Activated CD8-positive, alpha-beta memory T cell treated with anti-CD3 and anti-CD28 coated beads, Interleukin-2, amount 10 ng/mL, durations not matched to agents 7 days and 5 days (primary cell): ENCODE measurements at places on chromosomes 12 and 14. TPM values are rescaled to one million over a fixed set of nuclear protein-coding genes. Genes with fewer than 3 reads are reported as not detected.
A peak's percentile ranks its signal among the peaks of the same experiment; 100 is the strongest.

Gene BATF
- 74.6 TPM for total RNA-seq

Gene CKAP4
- total RNA-seq: 3.7 TPM

Gene NEUROD4
- not detected for total RNA-seq

DNA sequence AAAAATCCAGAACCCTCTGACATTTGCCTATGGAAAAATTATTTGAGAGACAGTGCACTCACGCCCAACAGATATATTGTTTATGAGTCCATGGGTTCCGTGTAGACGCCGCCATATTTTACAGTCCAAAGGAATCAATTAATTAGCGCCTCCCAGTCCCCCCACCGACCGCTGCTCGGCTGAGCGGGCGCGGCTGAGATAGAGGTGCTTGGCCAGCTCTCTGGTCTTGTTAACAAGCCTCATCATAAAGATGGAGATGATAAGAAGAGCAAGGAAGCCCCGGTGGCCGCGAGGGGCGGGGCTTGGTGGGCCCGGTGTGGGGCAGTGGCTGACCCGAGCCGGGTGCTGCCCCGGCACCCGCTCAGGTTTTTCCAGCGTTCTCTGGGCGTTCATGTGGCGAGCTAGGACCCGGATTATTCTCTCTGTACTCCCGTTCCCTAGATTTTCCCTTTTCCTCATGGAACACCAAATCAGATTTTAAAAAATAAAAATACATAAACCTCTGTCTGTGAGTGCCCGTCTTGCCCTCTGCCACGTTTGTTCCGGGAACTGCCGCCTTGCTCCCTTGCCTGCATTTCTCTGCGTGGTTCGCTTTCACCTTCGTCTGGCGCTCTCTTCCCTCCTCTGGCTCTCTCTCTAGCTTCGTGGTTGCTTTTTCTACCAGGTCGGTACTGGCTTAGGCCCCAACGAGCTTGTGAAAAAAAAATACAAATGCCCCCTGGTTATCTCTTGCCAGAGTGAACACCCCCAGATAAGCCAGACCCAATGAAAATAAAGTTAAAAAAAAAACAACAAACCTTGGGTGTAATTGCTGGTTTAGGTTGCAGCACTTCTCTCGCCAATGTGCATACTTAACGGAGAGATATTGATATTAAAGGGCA, 9.0 kb downstream of the HOXC12 start:
- H3K36me3 ChIP-seq: peaks cover 3% of the 10 kb centered on the region
- no peak overlapping the region for H3K4me3 ChIP-seq
- H3K4me1 ChIP-seq: peaks cover 16% of the 10 kb centered on the region

DNA sequence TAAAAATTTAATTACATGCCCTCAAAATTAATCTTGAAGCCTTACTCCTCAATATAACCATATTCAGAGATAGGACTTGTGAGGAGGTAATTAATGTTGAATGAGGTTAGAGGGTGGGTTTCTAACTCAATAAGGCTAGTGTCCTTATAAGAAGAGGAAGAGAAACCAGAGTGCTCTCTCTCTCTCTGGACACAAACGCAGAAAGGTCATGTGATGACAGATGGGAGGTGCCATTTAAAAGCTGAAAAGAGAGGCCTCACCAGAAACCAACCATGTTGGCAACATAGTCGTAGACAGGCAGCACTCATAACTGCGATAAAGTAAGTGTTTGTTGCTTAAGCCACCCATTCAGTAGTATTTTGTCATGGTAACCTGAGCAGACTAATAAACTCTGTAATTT, 378.5 kb upstream of the LMO3 start:
- H3K27me3 ChIP-seq: no peaks in the 10 kb centered on the region
- no peaks in the 10 kb centered on the region for H3K4me1 ChIP-seq
- no peak overlapping the region for H3K4me3 ChIP-seq
- no peak for DNase-seq
- no peaks in the 10 kb centered on the region for H3K36me3 ChIP-seq

Gene NOVA1
- total RNA-seq: not detected

- H3K4me3 ChIP-seq: no peak overlapping the region
- peaks cover 42% of the 10 kb centered on the region for H3K4me1 ChIP-seq
- no peak for DNase-seq
- peaks cover 76% of the 10 kb centered on the region for H3K36me3 ChIP-seq
- no peaks in the 10 kb centered on the region for H3K27me3 ChIP-seq
These were observed 23.8 kb downstream of the CLEC2A start for GRCh38 chr12:9908350-9908749.

DNA sequence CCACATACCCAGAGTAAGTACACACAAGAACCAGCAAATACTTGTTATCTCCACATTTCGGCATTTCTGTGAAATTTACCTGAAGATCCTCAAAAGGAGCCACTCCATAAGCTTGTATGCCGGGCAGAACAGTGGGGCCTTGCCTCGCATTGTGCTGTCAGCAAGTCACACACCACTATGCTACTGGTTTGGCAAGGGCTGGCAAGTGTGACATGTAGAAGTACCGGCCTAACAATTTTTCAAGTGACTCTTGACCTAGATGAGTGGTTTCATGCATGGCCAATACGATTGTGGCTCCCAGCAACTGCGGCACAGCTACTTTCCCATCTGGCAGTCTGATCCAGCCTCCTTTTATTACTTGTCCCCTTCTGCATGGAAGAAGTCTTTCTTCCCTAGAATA, 69.8 kb downstream of the GAS2L3 start:
- H3K27ac ChIP-seq: no peak overlapping the region
- no peaks in the 10 kb centered on the region for H3K4me1 ChIP-seq
- H3K4me3 ChIP-seq: no peak overlapping the region
- H3K27me3 ChIP-seq: no peaks in the 10 kb centered on the region
- no peaks in the 10 kb centered on the region for H3K36me3 ChIP-seq

- H3K27me3 ChIP-seq: peaks cover 14% of the 10 kb centered on the region
- peak overlapping the region; percentile 98 for H3K4me3 ChIP-seq
- peaks cover 31% of the 10 kb centered on the region for H3K4me1 ChIP-seq
- H3K27ac ChIP-seq: peak overlapping the region; percentile 96
- no peak for DNase-seq
These were observed 1.4 kb downstream of the SGPP1 start for GRCh38 chr14:63726499-63726898.

Gene ZNF891
- total RNA-seq: 2.0 TPM

Gene ESPL1
- total RNA-seq: 99.0 TPM
